Kidney tubule cell (primary cell): ENCODE measurements at places on chromosomes 12 and 14.

GRCh38 chr12:15722951-15723350 is 66.2 kb downstream of the EPS8 start:
- DNase-seq: no peak

GRCh38 chr12:7439579-7440505 is 4.1 kb downstream of the CD163L1 start:
- DNase-seq: peak; percentile 38

DNA sequence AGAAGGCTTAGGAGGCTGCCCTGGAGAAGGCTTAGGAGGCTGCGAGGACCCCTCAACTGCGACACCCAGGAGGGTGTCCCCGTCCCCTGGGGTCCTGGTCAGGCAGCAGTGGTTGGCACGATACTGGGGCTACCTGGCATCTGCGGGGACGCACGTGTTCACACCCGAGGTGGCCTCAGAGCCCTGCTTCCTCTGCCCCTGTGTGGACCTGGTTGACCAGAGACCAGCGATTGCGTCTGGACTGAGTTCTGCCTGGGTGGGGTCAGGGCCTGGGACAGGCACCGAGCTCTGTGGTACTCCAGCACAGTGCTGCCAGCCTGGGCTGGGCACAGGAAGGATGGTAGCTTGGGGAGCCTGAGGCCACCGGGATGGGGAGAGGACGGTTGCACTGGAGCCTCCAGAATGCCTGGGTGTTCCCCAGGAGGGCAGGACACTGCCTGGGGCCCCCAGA is 735 bp downstream of the ASPG start:
- no peak for DNase-seq

- no peak for DNase-seq
Measured at GRCh38 chr12:57864442-57865083, 18.0 kb upstream of the CTDSP2 start.

DNA sequence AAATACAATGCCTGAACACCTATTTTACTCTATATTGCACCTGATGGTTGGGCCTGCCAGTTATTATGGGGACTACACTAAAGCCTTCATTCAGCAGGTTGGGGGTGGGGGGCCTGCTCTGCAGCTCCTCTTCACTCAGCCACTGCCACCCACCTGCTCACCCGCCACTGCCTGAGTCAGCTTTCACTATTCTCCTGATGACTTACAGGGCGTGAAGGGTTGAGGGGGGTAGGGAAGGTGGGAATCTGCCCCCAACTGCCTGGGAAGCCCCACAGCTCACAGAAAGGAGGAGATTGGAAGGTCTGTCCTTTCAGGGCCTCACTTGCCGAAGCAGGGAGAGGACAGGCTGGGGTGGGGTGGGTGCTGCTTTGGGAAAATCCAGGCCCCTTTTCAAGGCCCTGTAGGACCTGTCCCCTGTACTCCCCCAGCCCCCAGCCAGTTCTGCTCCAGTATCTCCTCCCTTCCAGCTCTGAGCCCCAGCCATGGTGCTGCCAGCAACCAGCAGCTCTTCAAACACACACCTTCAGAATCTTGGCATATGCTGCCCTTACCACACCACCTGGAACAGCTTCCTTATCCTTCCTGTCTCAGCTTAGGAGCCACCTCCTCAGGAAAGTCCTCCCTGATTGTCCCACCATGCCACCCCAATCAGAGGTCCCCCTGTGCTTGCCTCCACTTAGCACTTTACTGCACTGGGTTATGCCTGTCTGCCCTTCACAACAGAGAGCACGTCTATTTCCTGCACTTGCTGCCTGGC is 33.1 kb downstream of the IRF2BPL start:
- peak; percentile 59 for DNase-seq
